ENCODE measurements at places on chromosomes 1 and 21.

GRCh38 chr1:117830222-117830621, 99.2 kb downstream of the GDAP2 start:
- no peak for DNase-seq

DNA sequence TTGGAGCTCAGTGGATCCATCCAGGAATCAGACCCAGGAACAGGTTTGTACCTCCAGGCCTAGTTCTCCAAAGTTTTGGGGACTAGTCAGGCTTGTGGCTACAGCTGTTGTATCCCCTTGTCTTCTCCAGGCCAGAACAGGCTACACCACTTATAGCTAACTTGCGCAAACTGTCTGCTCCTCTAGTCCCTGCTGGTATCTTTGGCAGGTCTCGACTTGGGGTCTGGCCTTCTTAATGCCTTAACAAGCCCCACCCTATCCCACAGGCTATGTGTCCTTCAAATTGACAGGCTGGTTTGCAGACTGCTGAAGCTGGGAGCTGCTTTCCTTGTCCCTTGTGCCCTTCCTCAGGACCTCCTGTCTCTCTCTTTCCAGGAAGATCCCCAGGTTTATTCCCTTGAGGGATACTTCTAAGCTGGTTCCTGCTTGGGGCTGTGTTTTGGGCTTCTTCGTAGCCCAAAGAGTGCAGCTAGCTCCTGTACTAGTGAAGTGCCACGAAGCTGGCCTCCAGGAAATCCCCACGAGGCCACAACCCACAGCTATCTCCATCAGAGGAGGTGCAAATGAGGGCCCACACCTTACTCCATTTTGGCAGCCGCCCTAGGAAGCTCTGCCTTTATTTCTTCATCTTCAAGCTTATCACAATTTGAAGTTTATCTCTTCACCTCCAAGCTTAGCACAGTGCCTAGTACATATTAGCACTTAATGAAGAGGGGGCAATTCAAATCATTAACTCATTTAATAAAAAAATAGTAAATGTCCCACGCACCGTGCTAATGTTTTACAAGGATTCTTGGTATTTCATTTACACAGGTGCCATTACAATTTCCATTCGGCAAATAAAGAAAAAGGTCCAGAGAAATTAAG, 683 bp upstream of the DMAP1 start:
- DNase-seq, result no peak

- DNase-seq, result no peak
Measured at GRCh38 chr1:13817906-13818305, 117.9 kb downstream of the PRDM2 start.

DNA sequence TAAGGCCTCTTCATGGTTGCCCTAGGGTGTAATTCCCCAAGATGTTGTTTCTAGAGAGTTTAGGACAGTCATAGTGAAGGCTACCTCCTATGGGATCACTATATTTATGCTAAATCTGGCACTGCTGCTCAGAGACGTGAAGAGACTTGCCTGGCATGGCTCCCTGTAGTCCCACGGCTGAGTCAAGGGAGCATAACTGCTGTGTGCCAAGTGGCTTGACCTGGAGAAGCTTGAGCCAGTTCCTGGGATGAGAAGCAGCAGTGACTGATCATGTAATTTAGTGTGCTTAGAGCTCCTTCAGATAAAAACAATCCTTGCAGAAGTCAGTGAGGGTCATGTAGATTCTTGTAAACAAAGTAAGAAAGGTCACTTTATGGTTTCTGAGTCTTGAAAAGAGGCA, 68.9 kb upstream of the TSPAN2 start:
- no peak for DNase-seq

DNA sequence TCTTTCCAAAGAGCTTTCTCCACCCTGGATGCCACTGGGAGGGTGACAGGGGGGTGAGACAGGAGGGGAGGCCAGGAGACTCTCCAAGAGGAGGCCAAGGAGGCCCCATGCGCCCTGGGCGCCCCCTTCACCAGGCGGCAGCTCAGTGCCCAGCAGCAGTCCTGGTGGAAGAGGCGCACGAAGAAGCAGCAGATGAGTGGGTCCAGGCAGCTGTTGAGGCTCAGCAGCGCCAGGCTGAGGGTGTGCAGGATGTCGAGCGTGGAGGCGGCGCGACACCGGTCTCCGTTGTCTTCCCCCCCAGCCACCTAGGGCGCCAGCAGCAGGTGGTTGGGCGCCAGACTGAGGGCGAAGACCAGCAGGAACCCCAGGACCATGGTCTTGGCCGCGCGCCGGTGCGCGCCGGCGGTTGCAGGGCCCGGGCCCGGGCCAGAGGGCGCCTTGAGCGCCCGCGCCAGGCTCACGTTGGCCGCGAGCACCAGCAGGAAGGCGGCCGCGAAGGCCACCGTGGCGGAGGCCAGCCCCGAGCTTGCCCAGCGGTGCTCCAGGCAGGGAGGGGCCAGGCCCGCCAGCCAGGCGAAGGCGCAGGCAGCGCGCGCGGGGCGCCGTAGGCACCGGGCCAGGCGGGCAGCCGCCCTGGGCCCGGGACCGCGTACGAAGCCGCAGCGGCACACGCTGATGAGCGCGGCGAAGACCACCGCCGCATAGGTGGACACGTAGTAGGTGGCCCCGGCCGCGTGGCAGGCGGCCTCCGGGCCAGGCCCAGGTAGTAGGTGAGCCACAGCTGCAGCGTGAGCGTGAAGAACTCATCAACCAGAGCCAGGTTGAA, 8.6 kb downstream of the TMEM35B start:
- DNase-seq, result no peak

- no peak for DNase-seq
Measured at GRCh38 chr1:106613068-106613467, 443.4 kb upstream of the PRMT6 start.

DNA sequence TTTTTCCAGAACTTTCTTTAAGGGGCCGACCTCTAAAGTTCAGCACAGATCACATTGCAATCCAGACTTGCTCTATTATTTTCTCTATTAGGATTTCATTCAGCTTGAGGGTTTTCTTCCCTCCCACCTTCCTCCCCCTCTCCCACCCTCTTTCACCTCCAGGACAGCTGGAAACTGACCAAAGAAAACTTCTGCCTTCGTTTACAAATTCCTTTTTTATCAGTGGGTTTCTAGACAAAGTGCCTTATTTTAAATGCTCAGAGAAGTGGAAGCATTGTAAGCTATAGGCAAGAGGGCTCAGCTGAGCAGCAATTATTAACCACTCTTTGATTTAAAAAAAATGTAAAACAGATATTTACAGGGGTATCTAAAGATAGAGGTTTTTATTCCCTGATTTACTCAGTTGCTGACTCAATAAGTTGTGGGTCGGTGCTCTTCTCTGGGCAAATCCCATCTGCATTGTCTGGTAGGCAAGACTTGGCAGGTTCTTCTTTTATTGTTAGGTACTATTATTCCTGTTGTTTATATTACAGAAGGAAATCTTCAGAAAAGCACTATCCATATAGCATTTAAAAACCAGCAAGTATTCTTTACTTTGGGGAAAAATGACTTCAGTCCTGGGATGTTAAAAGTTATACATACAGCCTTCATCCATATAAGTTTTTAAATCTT, 277.0 kb upstream of the C1orf105 start:
- no peak for DNase-seq

GRCh38 chr1:31327381-31327780, 30.5 kb downstream of the ZCCHC17 start:
- DNase-seq, result no peak

DNA sequence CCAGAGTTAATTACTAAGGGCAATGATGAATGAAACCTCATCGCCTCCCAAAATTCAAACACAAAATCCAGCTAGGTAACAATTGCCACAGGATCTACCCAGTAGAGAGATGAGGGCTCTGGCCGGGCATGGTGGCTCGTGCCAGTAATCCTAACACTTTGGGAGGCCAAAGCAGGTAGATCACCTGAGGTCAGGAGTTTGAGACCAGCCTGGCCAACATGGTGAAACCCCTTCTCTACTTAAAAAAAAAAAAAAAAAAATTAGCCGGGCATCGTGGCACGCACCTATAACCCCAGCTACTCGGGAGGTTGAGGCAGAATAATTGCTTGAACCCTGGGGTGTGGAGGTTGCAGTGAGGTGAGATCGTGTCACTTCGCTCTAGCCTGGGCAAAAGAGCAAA, 15.8 kb downstream of the CD2 start:
- no peak for DNase-seq

GRCh38 chr1:181141431-181141910, 53.0 kb downstream of the IER5 start:
- no peak for DNase-seq

DNA sequence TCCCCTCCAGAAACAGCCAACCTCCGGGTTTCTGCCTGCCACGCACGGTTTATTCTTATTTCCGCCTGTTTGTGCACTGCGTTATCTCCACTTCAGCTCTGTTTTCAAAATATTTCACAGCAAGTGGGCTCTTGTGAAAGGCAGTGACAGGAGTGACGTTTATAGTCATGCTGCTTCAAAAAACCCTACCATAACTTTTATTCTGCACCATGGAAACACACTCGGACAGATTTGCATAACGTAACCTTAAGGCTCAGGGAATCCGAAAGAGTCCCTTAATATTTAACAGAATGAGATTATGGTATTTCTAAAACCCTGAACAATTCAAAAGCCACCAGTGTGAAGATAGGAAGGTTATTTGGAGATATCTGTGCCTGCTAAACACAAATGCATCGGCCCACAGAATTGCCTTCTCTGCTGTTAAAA, 782 bp upstream of the SDE2 start:
- DNase-seq, result no peak

- no peak for DNase-seq
Measured at GRCh38 chr1:226489718-226490425, 58.7 kb upstream of the STUM start.

DNA sequence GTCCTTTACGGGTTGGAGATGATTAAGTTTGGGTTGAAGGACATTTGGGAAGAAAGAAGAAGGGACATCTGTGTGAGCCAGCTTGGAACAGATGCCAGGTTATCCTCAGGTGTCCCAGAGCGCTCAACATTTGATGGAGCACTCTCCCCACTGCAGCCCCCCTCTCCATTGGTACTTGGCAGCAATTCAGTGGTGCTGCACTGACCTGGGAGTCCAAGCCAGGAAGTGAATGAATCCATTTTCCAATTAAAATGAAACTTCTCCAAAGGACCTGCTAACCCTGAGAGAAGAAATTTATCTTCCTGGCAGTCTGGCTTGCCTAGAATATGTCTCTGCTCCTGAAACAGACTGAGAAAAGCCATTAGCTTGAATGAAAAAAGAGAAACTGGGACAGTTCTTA, 67.1 kb downstream of the FGGY start:
- DNase-seq, result no peak

DNA sequence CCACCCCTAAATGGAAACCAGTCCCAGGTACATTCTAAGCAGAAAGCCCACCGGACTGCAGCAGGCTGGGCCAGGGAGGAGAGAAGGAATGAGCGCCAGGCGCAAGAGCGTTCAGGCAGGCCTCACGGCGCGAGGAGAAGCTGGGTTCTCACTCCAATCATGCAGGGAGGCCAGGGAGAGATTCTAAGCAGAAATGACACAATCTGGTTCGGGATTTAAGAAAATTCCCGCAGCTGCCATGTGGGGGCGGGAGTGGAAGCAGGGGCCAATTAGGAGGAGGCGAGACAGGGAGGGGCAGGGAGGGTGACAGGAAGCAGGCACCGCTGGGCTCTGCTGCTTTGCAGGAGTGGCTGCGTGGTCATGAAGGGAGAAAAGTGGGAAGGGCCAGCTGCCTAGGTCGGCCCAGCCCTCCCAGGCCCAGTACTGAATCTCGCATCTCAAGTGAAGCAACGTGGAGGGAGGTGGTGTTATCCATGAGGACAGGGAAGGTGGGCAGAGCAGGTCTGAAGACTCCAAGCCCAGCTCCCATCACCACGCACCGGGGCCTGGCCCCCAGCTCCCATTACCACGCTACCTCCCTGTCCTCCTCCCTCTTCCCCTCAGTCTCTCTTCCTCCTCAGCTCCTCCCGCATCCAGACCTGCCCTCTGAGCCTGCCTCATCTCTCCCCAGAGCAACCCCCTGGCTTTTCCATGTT, 11.8 kb downstream of the NPHP4 start:
- DNase-seq, result no peak

DNA sequence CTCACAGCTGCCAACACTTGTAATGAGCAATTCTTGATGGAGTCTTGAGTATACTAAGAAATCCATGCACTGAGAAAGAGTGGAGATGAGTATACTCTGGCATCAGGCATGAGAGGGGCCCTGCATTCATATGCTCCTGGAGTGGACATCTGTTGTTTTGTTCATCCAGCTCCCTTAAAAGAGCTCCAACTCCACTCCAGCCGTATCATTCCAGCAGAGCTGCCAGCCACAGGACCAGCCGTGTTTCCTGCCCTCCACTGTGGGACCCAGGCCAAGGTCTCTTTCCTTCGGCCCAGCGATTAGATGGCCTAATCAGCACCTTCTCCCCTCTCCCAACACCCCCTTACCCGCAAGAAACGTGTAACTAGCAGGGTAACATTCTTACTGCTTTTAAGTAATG, 144.5 kb downstream of the OMA1 start:
- DNase-seq, result no peak

DNA sequence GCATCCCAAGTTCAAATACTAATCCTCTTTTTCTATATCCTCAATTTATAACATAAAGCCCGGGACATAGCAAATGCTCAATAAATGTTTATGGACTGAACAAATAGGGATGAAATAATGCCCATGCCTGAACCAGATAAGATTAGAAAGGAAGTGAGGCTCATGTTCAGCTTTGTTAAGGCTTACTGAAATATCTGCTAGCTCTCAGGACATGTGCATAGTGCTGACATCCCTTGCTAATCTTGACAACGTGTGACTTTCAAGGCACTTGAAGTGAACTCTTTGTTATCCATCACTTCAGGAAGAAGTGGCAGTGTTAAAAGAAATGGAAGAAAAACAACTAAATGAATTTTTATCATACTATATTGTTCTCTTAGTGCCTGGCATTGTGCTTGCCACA, 260.3 kb upstream of the SGIP1 start:
- DNase-seq, result no peak

GRCh38 chr1:224922404-224923164, 6.9 kb upstream of the DNAH14 start:
- DNase-seq, result peak; percentile 18

DNA sequence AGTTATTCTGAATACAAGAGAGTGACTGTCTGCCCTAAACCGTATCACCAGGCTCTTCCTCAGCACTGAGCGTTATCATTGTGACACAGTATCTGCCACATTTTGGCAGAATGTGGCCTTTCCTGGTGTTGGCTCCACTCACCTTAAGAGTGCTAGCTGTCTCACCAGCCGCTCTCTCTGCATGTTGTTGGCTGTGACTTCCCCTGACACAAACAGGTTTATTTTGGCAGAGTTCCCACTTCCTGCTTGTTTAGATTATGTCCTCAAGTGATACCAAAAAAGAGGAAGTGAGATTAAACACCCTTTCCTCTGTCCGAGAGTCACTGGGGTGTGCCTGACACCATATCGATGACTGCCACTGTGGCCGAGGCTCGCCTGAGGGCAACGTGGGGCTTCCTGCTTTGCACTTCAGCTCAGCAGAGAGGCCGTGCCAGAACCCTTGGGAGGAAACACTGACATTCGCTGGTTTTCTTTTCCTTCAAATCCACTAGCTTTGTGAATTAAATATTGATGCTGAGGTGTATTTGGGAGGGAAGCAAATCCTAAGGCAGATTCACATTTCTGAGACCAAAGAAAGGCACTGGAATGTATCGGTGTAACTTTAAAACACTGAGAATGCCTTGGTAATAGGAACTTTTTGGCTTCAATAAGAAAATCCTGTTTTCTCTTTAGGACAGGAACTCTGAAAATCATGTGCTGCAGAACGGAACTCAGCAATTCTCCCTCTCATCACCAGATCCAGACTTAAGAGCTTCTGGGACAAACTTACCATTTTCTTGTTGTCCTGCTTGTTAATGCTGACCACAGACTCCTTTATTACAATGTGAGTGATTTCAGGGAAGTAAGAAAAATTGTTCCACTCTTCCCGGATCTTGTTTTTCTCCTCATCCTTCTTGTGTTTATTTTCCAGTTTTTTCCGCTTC, 102.1 kb downstream of the JAK1 start:
- DNase-seq, result peak; percentile 73
